Activated CD8-positive, alpha-beta memory T cell treated with anti-CD3 and anti-CD28 coated beads, Interleukin-2, amount 10 ng/mL, durations not matched to agents 7 days and 5 days (primary cell): ENCODE measurements at places on chromosomes 5 and 9. TPM values are rescaled to one million over a fixed set of nuclear protein-coding genes. Genes with fewer than 3 reads are reported as not detected.

Gene NDFIP1
- total RNA-seq, result 28.5 TPM

Gene TNPO1
- total RNA-seq, result 89.6 TPM

Gene OTP
- not detected for total RNA-seq

Gene BRINP1
- not detected for total RNA-seq

Gene UCK1
- 29.6 TPM for total RNA-seq

Gene EFNA5
- total RNA-seq, result not detected

DNA sequence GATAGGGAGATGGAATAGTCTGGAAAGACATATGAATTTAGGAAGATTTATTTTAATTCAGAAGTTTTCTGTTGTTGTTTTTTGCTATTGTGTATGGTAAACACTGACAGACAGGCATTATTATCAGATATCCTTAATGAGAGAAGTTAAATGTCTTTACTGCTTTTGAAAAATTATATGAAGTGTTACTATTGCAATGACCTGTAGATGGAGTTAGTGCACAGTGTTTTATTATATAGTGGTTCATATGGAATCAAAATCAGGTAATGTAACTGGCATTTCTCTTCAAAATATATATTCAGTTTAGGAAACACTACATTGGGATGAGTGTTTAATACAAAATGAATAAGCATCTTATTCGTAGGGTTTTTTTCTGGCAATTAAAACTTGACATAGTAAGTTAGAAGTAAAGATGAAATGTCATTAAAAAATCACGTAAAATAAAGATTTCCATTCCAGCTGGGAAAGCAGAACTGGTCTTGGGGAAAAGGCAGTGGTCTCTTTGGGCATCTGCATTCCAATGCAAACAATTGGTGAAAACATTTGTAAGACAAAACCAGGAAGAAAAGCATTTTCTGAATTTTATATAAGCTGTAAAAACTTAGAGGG is 3.9 kb downstream of the GABRA1 start:
- H3K27me3 ChIP-seq, result no peaks in the 10 kb centered on the region
- no peaks in the 10 kb centered on the region for H3K36me3 ChIP-seq
- DNase-seq, result no peak
- no peak overlapping the region for H3K27ac ChIP-seq
- H3K4me1 ChIP-seq, result no peaks in the 10 kb centered on the region

DNA sequence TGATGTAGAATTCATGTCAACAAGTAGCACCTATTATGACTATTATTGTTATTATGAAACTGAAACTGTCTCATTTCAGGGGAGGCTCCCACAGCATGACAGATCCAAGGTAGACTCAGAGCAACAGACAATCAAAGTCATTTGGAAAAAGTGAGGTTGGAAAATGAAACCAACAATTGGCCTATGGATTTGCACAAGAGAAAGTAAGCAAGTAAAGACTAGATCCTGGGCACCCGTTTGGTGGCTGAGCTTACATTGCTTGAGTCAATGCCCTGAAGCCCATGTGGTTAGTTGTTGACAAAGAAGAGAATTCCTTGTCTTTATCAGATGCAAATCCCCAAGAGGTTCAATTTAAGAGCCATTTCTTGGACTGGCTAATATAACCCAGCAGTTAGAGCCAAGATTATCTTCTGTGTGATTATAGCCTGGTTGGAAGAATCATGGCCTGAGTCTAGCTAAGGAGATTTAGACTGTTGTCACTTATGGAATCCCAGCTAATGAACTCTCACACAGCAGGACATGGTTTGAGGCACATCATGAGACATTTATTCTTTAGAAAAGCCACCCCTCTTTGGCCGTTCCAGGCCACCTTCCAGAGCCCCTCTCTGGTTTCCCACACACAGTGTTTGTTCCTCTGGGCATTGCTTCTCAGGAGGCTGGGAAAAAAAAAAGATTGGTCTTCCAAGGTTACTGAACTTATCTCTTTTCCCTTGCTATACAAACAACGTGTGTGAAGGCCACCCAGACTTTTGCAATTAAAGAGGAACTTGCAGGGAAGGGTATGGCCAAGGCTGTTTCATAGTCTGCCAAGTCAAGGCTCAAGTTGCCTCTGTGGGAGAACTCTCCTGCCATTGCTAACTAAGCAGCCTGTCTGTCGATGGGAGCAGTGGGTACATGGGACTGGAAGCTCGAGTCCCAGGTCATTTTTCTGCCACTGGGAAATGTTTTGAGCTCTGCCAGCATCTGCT is 399.5 kb downstream of the ENC1 start:
- no peak overlapping the region for H3K4me3 ChIP-seq
- H3K36me3 ChIP-seq, result no peaks in the 10 kb centered on the region
- no peak for DNase-seq
- H3K27ac ChIP-seq, result no peak overlapping the region

DNA sequence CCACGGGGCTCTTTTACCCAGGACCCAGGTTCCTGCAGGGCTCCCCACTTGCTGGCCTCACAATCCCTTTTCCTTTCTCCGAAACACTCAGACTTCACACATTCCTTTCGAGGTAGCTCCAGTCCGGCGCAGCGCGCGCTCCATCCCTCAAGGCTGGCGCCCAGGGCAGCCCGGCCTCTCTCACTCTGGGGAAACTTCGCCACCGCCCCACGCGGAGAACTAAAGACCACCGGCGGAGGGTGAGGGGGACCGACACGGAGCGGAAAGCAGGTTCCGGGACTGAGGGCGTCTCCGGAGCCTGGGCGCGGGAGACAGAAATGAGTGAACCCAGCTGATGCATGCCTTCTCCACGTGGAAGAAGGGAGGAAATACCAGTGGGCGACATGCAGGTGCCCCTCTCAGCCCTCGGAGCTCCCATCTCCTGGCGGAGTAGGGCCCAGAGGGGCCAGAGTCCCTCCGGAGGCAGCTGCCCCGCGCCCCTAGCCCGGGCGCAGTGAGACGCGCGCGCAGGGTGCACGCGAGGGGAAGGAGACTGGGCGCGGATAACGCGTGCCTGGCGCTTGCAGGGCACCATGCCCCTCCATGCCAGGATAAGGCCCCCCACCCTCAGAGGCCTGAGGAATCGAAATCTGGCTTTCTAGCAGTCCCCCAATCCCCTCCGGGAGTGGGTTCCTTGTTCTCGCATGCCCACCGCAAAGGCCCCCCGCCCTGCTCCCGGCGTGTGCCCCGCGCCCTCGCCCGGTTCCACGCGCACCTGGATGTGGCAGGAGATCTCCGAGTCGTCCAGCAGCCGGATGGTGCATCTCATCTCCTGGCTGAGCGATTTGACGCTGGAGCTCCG is 650 bp downstream of the FRMD3 start:
- no peak overlapping the region for H3K27ac ChIP-seq
- H3K27me3 ChIP-seq, result peaks cover 54% of the 10 kb centered on the region
- no peaks in the 10 kb centered on the region for H3K36me3 ChIP-seq
- DNase-seq, result no peak
- H3K4me3 ChIP-seq, result no peak overlapping the region

- DNase-seq, result no peak
- H3K27ac ChIP-seq, result no peak overlapping the region
- H3K4me3 ChIP-seq, result no peak overlapping the region
- H3K36me3 ChIP-seq, result peaks cover 3% of the 10 kb centered on the region
- no peaks in the 10 kb centered on the region for H3K27me3 ChIP-seq
- no peaks in the 10 kb centered on the region for H3K4me1 ChIP-seq
Observed at GRCh38 chr5:109247986-109248385, 161.8 kb downstream of the PJA2 start.

GRCh38 chr9:81850724-81851123 is 77.5 kb upstream of the SPATA31D4 start:
- H3K27ac ChIP-seq, result no peak overlapping the region
- H3K4me1 ChIP-seq, result no peaks in the 10 kb centered on the region
- H3K36me3 ChIP-seq, result no peaks in the 10 kb centered on the region
- no peaks in the 10 kb centered on the region for H3K27me3 ChIP-seq

DNA sequence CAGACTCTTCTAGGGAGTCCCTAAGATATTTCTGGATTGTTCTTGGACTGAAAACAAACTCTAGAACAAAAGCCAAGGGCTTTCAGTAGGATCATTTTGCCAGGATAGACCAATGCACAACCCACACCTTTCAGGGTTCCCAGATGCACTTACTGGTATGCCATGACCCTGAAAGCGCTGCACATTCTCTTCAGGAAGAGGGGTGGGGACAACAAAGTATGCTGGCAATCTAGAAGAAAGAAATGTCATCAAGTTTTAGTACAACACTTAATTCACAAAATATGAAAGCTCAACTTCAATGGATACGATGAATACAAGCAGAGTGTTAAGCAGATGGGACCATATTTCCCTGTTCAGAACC is 57.2 kb downstream of the MTMR12 start:
- no peak for DNase-seq
- no peaks in the 10 kb centered on the region for H3K27me3 ChIP-seq
- H3K4me3 ChIP-seq, result no peak overlapping the region

DNA sequence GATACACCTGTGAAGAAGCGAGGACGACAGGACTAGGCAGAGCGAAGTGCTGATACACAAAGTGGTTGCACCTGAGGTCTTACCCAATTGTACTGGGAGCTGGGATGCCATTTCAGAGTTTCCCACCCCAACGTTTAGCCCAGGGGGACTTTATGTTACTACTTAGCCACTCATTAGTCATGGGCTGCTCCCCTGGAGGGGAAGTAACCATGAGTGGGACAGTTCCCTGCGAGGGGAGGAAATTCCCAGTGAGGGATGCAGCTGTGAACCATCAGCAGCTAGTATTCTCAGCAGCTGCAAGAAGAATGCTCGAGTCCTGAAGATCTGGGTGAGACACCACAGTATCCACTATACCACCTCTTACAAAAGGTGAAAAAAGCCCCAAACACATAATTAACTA is 93.7 kb upstream of the ACTBL2 start:
- no peaks in the 10 kb centered on the region for H3K36me3 ChIP-seq
- H3K4me3 ChIP-seq, result no peak overlapping the region
- H3K27me3 ChIP-seq, result peaks cover 3% of the 10 kb centered on the region
- no peaks in the 10 kb centered on the region for H3K4me1 ChIP-seq
- no peak overlapping the region for H3K27ac ChIP-seq
- no peak for DNase-seq
